ENCODE measurements at places on chromosomes 7 and 10.

DNA sequence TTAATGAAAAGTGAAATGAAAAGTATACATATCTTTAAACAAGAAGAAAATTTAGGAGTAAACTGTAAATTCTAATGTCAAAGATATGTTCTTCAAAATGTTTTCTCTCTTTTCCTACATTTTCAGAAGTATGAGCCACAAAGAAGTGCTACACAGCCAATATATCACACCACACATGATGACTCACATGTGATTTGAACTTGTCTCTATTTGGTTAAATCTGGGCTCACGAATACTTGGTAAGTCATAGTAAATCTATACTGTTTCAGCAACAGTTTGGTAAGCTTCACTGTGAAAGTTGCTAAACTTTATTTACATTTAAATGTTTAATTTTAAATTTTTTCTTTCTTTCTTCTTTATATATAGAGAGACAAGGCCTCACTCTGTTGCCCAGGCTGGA is 380.6 kb upstream of the IGFBP3 start:
- DNase-seq = no peak

DNA sequence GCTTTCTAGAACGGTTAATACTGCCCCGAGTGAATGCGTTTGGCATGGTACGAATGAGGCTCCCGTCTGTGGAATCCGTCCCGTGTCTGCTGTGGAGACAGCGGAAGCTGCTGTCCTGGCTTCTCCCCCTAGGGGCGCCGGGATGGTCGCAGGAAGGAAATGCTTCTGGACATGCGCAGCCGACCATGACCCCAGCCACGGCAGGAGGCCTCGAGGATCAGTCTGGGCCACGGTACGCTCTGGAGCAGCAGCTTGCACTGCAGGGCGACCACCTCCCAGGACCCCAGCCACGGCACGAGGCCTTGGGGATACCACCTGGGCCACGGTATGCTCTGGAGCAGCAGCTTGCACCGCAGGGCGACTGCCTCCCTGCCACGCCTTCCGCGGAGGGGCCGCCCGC is 107.9 kb downstream of the CYTH3 start:
- DNase-seq = no peak

DNA sequence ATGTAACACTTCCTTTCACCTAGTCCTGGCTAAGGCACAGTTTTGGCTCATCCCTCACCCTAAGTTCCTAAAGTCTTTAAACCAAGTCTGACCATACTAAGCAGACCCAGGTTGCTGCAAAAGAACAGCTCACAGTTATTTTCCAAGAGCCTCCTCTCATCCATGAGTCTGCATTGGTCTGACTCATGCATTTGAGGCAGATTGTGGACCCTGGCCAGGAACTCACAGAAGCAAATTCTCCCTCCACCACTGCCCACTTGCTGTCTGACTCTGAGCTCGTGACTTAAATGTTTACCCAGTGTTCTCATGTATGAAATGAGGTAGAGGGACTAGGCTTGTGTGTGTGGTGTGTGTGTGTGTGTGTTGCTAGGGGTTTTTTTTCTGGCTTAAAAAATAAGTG is 1272.8 kb downstream of the TYW1 start:
- no peak for DNase-seq

GRCh38 chr7:22348379-22348778 is 8.6 kb downstream of the RAPGEF5 start:
- DNase-seq = no peak

DNA sequence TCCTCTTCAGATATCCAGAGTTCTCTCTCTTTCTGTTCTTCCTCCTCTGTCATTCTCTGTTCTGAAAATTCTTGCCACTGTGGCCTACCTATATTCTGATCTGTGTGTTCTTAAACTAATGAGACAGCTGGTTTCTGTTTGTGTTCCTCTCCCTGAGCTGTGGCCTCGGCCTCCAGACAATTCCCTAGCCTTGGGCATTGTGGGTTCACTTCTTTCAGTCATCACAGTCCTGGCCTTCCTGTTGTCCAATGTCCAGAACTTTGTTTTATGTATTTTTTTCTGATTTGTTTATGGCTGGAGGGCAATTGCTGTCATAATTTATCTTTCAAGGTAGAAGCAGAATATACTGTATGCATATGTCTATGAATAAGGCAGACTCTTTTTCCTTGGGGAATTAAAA is 173.2 kb upstream of the MTPN start:
- DNase-seq = no peak

DNA sequence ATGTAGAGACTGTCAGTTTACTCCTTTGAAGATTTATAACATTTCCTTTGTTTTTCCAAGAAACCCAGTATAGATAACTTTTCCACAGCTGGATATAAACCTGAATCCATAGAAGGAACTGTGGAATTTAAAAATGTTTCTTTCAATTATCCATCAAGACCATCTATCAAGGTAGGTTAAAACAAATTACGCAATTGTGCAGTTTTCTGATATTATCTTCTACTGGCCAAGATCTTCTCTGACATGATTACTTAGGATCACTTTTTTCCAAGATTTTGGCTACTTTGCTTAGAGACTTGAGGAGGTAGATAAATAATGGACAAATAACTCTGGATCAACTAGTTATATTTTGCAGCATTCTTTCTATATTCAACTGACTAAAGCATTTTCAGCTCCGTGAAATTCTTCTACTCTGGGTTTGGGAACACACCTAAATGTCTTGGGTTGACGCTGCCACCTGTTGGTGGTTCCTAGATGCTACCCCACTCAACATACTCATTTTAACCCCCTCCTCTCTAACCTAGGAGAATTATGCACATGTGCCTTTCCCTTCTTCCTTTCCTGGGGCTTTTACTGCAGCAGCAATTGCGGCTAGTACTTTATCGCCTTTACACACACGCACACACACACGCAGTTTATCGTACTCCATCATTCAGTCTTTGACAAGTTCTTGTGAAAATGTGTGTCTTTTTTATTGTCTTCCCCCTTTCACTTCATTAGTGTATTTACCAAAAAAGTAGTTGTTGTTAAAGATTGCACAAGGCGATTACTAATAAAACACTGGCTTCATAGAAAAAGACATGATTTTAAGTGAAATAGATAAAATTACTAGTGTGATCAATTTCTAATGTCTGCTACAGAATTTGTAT is 32.7 kb downstream of the ABCB5 start:
- no peak for DNase-seq

- DNase-seq = peak; percentile 60
Observed at GRCh38 chr7:46212425-46213153, 291.5 kb upstream of the IGFBP3 start.

- DNase-seq = no peak
Observed at GRCh38 chr7:33874943-33875342, 30.4 kb upstream of the BMPER start.

DNA sequence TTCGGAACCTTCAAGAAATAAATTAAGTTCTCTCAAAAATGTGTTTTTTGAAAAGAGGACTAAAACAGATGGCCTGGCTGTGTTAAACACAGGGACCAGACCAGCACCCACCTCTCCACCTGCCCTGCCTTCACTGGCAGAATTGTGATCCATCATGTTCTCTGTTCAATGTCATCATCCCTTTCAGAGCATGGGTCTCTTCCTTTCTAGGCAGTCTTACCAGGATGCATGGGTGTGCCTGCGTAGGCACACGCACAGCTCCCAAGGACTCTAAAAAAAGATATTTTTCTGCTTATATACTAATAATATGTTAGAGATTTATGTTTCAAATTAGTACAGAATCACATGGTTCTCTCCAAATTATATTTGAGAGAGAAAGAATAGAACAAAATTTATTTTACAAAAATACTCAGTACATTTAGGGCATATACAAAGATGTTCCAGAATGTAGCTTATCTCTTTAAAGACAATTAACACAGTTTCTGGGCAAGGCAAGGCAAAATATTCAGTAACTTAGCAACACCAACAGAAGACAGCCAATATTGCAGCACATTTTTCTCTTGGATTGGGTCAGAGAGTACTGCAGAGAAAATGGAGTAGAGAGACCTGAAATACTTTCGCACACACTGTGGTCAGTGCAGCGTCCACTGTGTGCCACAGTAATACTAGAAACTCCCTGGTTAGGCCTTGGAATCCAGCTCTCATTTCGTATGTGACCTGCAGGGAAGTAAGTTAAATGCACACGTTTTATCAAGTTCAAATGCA is 52.8 kb downstream of the EGFR start:
- DNase-seq = peak; percentile 25

- DNase-seq = no peak
Observed at GRCh38 chr7:157352516-157352915, 15.7 kb downstream of the DNAJB6 start.
